ENCODE measurements at places on chromosomes 16 and 17.
A peak's percentile ranks its signal among the peaks of the same experiment; 100 is the strongest.

DNA sequence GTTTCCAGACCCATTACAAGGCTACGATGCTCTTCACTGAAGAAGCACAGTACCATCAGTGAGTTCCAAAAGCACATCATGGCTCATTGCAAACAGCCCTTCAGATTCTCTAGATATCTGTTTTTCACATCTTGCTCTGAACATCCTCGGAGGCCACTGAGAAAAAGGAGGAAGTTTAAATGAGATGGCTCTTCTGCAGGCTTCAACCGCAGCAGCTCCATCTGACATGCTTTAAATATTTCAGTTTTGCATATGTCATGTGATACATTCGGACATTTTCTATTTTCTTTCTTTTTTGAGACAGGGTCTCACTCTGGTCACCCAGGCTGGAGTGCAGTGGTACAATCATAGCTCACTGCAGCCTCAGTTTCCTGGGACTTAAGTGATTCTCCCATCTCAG lies 396.8 kb downstream of the NPIPA8 start:
- no peak for DNase-seq

DNA sequence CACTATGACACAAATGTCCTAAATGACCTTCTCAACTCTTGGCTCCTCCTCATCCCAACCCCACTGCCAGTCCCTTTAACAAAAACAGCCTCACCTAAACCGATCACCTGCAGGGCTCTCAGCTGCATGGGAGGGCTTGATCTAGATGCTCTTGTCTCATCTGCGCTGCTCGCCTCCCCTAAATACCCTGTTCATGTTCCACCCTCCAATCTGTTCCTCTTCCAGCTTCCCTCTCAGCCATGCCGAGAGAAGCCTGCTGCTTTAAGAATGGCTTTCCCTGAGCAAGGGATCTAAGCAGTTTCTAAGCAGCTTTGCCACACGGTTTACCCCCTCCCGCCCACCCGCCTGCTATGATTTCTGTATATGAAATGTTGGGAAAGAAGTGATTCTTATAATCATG lies 23.7 kb downstream of the PIPOX start:
- no peak for DNase-seq

DNA sequence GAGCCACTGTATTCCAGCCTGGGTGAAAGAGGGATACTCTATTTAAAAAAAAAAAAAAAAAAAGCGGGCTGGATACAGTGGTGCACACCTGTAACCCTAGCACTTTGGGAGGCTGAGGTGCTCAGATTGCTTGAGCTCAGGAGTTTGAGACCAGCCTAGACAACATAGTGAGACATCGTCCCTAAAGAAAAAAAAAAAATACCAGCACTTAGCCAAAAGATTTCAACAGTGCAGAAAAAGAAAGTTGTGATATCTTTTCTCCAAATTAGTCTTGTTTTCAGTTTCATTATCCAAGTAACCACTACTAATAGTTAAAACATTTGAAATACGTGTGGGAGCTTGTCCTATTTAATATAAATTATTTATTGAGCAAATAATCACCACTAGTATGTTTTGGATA lies 48.7 kb downstream of the TENT4B start:
- no peak for DNase-seq

- peak; percentile 8 for DNase-seq
Measured at GRCh38 chr17:41521574-41522261, 3.0 kb upstream of the KRT15 start.

DNA sequence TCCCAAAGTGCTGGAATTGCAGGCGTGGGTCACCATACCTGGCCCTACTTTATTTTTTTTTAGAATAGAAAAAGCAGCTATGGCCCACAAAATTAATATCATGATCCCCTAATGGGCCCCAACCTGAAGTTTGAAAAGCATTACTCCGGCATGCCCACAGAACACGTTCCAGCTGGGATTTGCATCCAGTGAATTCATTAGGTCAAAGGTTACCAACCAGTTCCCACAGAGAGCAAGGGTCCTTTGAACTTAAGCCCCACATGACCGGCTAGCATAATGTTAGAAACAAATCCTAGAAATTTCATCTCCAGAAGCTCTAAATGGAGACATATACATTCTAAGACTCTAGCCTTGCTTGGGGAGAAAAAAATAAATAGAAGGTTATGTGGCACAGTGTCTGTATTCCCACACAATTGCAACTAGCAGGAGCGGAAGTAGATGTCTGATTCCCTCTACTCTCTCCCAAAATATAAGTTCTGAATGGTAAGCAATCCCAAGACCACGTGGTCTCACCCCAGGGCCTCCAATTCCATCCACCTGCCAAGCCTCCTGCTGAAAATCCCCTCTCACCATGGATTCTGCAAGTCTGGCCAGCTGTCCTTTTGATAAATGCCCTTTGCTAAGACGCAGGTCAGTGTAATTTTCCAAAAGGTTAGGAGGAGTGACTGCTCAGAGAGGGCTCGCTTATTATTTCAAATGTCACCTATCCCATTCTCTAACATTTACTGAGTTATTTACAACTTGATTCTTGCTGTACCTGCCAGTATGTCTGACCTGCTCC lies 395.8 kb downstream of the NPIPA8 start:
- no peak for DNase-seq

DNA sequence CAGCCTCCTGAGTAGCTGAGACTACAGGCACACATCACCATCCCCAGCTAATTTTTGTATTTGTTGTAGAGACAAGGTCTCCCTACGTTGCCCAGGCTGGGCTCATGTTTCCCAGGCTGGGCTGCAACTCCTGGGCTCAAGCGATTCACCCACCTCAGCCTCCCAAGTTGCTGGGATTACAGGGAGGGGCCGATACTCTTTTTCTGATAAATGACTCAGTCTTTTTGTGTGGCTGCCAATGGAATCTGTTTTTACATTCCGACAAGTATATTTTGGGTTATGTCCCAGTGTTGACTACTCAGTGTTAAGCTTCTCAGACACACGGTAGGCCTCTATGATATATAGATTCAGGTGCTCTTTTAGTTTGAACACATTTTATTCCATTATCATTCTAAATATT lies 58.1 kb downstream of the SLFN11 start:
- DNase-seq = no peak

- DNase-seq = no peak
Measured at GRCh38 chr17:50210240-50211225, 9.1 kb upstream of the COL1A1 start.

DNA sequence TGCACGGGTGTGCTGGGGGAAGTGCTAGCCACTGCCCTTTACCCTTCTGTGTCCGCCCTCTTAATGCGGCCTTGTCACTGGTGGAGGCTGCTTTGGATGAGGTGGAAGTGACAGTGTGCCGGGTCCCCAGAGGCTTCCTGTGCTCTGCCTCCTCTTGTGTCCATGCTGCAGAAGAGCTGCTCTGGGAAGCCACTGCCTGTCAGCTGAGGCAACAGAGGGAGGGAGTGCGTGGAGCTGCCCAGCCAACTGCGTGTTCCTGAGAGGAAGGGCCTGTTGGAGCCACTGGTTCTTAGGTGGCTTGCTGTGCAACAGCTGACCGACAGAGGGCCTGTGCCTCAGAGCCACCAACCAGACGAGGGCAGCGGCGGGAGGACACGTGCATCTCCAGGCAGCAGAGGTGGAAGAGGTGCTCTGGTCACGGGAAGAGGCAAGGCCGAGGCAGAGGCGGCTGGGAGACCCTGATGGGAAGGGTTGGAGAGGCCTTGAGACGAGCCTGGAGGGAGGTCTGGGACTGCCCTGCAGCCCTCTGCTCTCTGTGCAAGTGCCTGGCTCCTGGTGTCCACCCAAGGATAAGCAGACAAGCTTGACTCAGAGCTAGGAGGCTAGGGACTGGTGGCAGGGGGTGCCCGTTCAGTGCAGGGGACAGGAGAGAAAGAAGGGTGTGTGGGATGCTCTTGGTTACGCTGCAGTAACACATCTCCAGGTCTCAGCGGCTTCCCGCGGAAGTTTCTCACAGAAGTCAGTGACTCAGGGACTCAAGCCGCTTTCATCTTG lies 25.4 kb downstream of the B9D1 start:
- DNase-seq = no peak

DNA sequence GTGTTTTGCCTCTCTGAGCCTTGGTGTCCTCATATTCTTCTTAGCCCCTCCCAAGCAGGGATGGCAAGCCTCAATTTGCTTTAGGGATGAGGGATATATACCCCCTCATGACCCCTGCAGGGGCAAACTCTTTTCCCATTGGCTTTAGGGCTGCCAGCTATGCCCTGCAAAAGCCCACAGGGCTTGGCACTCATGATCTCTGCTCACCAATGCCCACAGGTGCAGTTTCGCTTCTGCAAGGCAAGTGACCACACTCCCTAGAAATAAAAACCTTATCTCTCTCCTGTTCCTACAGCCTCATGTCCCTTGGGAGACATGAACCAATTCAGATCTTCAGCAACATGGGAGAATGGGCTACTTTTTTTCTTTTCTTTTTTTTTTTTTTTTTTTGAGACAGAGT lies 8.8 kb downstream of the BEAN1 start:
- no peak for DNase-seq

GRCh38 chr17:57512691-57513090 lies 232.4 kb downstream of the CCDC182 start:
- DNase-seq = no peak
